ENCODE measurements at places on chromosomes 7 and 10.

DNA sequence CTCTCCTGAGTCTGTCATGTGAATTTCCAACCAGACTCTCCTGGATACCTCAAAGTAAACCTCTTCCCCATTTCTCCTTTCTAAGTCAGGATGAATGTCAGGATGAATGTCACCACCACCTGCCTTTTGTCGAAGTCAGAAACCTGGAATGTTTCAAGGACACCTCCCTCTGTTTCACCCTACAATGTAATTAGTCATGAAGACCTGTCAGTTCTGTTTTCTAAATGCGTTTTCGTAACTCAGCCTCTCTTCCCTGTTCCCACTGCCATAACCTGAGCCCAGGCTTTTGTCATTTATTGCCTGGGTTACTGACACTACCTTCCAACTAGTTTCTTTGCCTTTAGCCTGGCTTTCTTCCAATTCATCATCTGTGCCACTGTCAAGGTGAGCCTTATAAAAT is 5.5 kb upstream of the STN1 start:
- H3K27ac ChIP-seq = no peak overlapping the region
- no peaks in the 10 kb centered on the region for H3K36me3 ChIP-seq
- peaks cover 5% of the 10 kb centered on the region for H3K4me1 ChIP-seq
- H3K4me3 ChIP-seq = no peak overlapping the region
- no peak for DNase-seq

DNA sequence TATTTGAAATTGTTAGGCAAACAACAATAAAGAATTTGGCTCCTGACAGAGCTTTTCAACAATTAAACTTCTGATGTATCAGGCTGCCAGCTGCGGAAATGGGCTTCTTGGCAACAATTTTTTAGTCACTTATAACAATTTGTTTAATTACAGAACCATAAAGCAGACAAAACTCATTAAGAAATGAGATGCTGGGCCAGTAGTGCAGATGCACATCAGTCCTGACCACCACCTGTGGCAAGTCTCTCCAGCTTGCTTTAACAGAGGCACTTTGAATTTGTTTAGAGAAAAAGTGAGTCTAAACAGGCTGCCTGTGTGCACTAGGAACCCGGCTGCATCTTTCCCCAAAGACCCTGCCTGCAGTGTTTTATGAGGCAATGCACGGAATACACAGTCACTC is 1124.4 kb downstream of the NXPH1 start:
- no peaks in the 10 kb centered on the region for H3K36me3 ChIP-seq
- H3K27me3 ChIP-seq = no peaks in the 10 kb centered on the region
- no peaks in the 10 kb centered on the region for H3K4me1 ChIP-seq
- no peak for DNase-seq
- no peak overlapping the region for H3K27ac ChIP-seq

DNA sequence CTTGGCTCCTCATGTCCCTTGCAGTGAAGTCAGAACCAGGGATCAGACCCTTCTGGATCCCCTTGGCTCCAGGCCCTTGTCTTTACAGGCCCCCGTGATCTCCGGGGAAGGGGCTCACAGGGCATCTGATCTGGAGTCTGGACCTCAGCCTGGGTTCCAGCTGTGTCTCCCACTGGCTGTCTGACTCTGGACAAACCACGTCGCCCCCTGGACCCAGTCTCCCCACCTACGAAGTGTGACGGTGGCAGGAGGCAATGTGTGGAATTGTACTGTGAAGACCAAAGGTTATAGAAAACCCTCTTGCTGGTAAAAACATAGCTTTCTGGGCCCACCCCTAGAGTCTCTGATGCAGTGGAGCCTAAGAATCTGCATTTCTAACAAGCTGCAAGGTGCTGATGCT is 15.5 kb upstream of the C10orf71 start:
- H3K27me3 ChIP-seq = no peaks in the 10 kb centered on the region
- H3K27ac ChIP-seq = no peak overlapping the region
- no peaks in the 10 kb centered on the region for H3K36me3 ChIP-seq
- peaks cover 4% of the 10 kb centered on the region for H3K4me1 ChIP-seq
- no peak for DNase-seq
- no peak overlapping the region for H3K4me3 ChIP-seq

DNA sequence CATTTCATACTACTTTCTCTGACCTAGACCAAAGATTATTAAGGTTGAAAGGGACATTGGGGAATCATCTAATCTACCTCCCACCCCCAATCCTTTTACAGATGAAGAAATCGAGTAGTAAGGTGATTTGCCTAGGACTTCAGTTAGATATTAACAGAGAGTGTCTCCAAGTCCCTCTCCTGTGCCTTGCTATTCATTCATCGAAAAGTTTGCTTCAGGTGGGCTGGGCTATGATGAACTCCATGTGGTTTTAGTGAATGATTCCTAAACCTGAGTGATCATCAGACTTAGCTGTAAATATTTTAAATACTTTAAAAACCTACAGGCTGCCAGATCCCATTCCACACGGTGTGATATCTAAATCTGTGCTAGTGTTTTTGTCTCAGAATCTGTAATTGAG is 259.4 kb upstream of the SORCS1 start:
- H3K4me1 ChIP-seq = no peaks in the 10 kb centered on the region
- H3K27ac ChIP-seq = no peak overlapping the region
- H3K4me3 ChIP-seq = no peak overlapping the region
- no peak for DNase-seq
- no peaks in the 10 kb centered on the region for H3K36me3 ChIP-seq

- H3K36me3 ChIP-seq = no peaks in the 10 kb centered on the region
- no peak overlapping the region for H3K4me3 ChIP-seq
- no peaks in the 10 kb centered on the region for H3K4me1 ChIP-seq
- H3K27ac ChIP-seq = no peak overlapping the region
Observed at GRCh38 chr10:113770346-113770745, 18.9 kb downstream of the PLEKHS1 start.

DNA sequence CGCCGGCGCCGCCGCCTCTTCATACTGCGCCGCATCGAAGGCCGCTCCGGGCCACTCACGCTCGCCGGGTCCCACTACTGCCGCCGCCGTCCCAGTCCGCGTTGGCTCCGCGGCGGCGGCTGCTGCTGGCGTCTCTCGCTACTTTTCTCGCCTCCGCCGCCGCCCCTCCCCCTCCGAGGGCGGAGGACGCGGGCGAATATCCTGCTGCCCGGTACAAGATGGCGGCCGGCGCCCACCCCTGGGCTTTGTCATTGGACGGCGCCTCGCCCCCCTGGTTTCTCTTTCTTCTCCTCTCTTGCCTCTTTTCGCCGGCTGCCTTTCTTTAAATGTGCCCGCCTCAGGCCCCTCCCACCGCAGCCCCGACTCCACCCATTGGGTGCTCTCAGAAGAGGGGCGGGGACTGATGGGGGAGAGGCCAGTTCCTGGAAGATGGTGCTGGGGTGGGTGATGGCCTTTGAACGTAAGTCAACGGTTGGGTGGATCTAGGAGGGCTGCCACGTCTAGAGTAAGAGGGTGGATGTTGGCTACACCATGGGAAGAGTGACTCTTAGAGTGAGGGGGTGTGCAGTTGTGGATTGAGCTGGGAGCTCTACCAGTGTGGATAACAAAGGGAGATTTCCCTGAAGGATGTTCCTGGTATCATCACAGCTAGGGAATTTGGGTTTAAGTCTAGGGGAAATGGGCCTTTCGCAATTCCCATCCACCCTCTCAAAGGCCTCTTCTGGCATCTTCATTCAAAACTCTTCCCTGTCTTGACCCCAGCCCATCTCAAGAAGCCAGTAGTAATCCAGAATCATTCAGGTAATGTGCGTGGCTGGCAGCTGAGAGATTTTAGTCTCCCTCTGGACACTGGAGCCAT is at the start of gene CCDC71L:
Gene CCDC71L (minus strand): TSS at position 297 of the 859 bp plus-strand sequence. CDS start 262 bp downstream, at position 35.
- H3K27me3 ChIP-seq = no peaks in the 10 kb centered on the region
- H3K36me3 ChIP-seq = peaks cover 5% of the 10 kb centered on the region
- H3K4me3 ChIP-seq = peak within 1 kb of the TSS; percentile 89
- peak; percentile 96 for DNase-seq
- peaks cover 19% of the 10 kb centered on the region for H3K4me1 ChIP-seq
- peak within 1 kb of the TSS; percentile 84 for H3K27ac ChIP-seq

- H3K36me3 ChIP-seq = no peaks in the 10 kb centered on the region
- no peak for DNase-seq
- H3K4me3 ChIP-seq = no peak overlapping the region
- no peaks in the 10 kb centered on the region for H3K4me1 ChIP-seq
- no peak overlapping the region for H3K27ac ChIP-seq
Observed at GRCh38 chr7:17618652-17618974, 320.2 kb downstream of the AHR start.

DNA sequence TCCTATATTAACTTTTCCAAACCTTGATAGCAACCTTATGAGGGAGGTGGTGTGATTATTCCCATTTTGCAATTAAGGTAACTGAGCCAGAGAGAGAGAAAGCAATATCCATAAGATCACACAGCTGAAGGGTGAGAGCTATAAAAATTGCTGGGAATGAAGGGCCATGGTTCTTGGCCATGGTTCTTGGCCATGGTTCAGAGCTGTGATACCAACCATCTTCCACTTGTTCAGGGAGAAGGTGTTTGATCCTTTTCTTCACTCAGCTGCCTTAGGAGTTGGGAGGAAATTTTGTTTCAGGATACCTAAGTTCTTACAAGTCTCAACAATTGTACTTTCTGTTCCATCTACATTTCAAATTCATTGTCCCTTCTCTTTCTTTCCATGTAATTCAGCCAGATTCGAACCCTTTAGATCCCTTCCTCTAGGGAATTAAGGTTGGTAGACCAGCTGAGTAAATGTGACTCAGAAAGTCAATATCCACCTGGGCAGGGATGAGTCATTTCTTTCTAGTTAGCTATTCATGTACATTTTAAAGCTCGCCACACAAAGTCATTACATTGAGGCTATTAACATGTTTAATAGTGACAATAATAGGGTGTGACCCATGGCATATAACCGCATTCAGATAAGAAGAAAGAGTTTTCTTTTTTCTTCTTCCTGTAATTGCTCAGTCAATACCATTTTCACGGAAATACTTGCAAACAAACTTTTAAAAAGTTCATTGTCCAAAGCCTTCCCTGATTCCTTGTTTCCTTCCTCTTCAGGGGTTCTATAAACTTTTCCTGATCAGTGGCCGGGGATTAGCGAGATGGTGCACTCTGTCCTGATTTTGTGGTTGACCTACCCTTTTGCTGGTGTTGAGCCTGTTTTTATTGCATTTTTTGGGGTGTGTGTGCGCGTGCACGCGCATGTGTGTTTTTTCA is 143.4 kb downstream of the TCF7L2 start:
- DNase-seq = no peak
- H3K4me1 ChIP-seq = peaks cover 29% of the 10 kb centered on the region
- H3K4me3 ChIP-seq = peak overlapping the region; percentile 84
- no peaks in the 10 kb centered on the region for H3K27me3 ChIP-seq

GRCh38 chr7:5591278-5591874 is 167.7 kb upstream of the TNRC18 start:
- no peak overlapping the region for H3K27ac ChIP-seq
- peaks cover 13% of the 10 kb centered on the region for H3K36me3 ChIP-seq
- no peak overlapping the region for H3K4me3 ChIP-seq

- H3K4me3 ChIP-seq = no peak overlapping the region
- peaks cover 57% of the 10 kb centered on the region for H3K27me3 ChIP-seq
Observed at GRCh38 chr10:97190450-97190849, 4.7 kb upstream of the SLIT1 start.

GRCh38 chr10:58608351-58608750 is 95.7 kb downstream of the BICC1 start:
- no peak overlapping the region for H3K4me3 ChIP-seq
- no peak overlapping the region for H3K27ac ChIP-seq
- no peaks in the 10 kb centered on the region for H3K4me1 ChIP-seq

DNA sequence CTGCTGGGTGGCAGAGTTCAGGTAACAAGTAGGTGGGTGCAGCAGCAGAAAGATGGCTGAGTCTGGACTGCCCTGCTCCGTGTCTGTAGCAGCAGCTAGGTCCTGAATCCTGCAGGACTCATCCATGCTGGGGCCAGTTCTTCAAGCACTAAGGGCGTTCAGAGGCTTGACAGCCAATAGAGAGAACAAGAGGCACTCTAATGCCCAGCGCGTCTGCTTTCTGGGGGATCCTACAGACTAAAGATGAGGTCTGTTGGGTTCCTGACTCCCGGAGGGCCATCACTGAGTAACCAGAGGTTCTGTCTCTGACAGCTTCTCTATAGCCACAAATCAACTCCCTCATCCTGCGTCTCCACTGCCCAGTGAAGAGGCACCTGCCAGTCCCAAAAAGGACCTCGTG is 125.5 kb downstream of the PTPN20 start:
- no peak for DNase-seq
- no peaks in the 10 kb centered on the region for H3K36me3 ChIP-seq
- no peaks in the 10 kb centered on the region for H3K27me3 ChIP-seq
- H3K27ac ChIP-seq = no peak overlapping the region

- H3K4me1 ChIP-seq = peaks cover 27% of the 10 kb centered on the region
- H3K36me3 ChIP-seq = peaks cover under 1% of the 10 kb centered on the region
- DNase-seq = no peak
- no peak overlapping the region for H3K27ac ChIP-seq
- peak overlapping the region; percentile 80 for H3K4me3 ChIP-seq
Observed at GRCh38 chr7:151251328-151251688, 2.8 kb upstream of the SMARCD3 start.

GRCh38 chr7:112945046-112945445 is 141.6 kb downstream of the GPR85 start:
- peaks cover 37% of the 10 kb centered on the region for H3K27me3 ChIP-seq
- no peak overlapping the region for H3K4me3 ChIP-seq
- no peak overlapping the region for H3K27ac ChIP-seq
- peaks cover 11% of the 10 kb centered on the region for H3K4me1 ChIP-seq
- peaks cover 6% of the 10 kb centered on the region for H3K36me3 ChIP-seq
- DNase-seq = no peak

- H3K27me3 ChIP-seq = peaks cover 6% of the 10 kb centered on the region
- H3K4me3 ChIP-seq = no peak overlapping the region
- H3K27ac ChIP-seq = no peak overlapping the region
- DNase-seq = no peak
- no peaks in the 10 kb centered on the region for H3K36me3 ChIP-seq
Observed at GRCh38 chr10:12332572-12333379, 16.6 kb upstream of the CAMK1D start.

GRCh38 chr7:29956487-29956836 is 33.1 kb downstream of the SCRN1 start:
- H3K36me3 ChIP-seq = peaks cover 9% of the 10 kb centered on the region
- peaks cover 14% of the 10 kb centered on the region for H3K4me1 ChIP-seq

DNA sequence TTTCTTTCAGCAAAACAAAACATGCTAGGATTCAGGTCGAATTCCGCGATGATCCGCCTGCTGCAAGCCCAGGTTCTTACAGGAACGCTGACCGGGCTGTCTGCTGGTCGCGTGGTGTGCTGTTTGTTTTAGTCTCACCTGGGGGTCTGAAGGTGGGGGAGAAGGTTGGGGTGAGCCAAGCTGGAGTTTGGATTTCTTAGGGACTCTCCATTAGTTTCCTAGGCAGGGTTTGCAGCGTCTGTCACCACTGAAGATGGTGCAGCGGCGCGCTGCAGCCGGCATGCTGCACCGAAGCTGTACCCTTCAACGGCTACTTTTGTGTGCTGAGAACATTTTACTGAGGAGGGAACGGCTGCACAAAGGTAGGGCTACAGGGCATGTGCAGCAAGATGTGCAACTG is 48.7 kb downstream of the GCC1 start:
- peaks cover 83% of the 10 kb centered on the region for H3K27me3 ChIP-seq
- no peak overlapping the region for H3K27ac ChIP-seq

- H3K27me3 ChIP-seq = peaks cover 2% of the 10 kb centered on the region
- no peak overlapping the region for H3K27ac ChIP-seq
- no peak overlapping the region for H3K4me3 ChIP-seq
Observed at GRCh38 chr7:132145466-132145865, 430.8 kb downstream of the PLXNA4 start.

Data from effector memory CD8-positive, alpha-beta T cell (primary cell).